ENCODE measurements at places on chromosomes 5 and 9.

- no peak for DNase-seq
Measured at GRCh38 chr9:120259100-120259499, 320.9 kb downstream of the CDK5RAP2 start.

GRCh38 chr9:123326662-123327093, 29.3 kb upstream of the CRB2 start:
- DNase-seq: no peak

GRCh38 chr5:20360263-20360662, 372.3 kb upstream of the CDH18 start:
- DNase-seq: no peak

DNA sequence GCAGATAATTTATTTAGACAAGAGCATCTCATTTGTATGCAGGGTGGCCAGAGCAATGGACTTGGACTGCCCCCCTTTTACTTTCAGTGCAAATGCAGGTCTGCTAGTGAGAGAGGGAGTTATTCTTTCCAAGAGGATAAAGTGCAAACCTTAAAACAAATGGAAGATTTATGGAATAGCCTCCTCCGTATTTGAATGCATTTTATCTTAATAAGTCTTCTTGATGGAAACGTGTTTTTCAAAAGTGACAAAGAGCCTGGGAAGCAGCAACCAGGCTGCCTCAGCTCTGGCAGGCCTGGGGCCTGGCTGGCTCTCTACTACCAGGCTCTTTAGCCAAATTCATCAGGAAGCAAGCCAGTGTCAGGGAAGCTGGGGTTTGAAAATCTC, 6.8 kb downstream of the NR2F1 start:
- DNase-seq: peak; percentile 32

GRCh38 chr9:118959366-118959765, 409.9 kb downstream of the BRINP1 start:
- DNase-seq: no peak

- peak; percentile 3 for DNase-seq
Measured at GRCh38 chr5:112604732-112605630, 132.7 kb upstream of the APC start.

DNA sequence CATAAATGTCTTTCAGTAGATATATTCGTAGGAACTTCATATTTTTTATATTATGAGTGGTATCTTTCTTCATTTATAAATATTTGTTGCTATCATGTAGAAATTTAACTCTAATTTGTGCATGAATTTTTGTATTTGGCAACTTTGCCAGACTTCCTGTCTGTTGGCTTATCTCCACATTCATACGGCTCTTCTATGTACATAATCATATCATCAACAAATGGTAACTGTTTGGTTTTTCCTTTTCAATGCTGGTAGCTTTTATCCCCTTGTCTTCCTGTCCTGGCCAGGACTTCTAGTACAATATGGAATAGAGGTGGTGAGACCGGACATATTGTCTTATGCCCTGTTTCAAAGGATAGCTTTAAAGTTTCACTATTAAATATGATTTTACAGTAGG, 132.3 kb upstream of the COL5A1 start:
- no peak for DNase-seq

GRCh38 chr5:156526081-156526925, 199.3 kb downstream of the SGCD start:
- no peak for DNase-seq

DNA sequence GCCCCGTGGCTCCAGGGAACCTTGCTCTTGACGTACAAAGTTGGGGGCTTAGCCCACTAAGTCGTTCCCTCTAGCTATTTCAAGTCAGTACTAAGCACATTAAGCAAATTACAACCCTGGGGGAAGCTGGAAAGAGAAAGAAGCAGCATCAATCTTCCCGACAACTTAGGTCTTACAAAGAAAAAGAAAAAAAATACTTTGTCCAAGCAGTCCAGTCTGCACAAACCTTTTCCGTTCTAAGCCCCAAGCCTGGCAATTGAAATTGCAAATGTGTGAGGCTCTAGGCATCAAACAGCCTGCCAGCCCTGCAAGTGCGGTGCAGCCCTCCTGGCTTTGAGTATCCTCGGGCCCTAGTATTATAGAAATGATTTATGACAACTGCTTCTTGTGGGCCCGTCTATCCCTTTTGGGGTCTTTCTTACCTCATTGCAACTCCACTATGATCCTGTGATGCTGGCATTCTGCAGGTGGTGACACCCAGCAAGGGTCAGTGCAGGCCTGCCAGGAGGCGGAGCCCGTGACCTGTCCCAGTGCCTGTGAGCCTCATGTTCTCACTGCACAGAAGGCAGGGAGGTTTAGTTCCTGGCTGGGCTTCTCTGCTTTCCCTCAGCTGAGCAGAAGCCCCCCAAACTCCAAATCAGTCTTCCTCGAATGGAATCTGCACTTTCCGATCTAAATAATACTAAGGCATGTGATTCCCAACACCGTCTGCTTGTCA, 232.3 kb upstream of the IRX2 start:
- no peak for DNase-seq

DNA sequence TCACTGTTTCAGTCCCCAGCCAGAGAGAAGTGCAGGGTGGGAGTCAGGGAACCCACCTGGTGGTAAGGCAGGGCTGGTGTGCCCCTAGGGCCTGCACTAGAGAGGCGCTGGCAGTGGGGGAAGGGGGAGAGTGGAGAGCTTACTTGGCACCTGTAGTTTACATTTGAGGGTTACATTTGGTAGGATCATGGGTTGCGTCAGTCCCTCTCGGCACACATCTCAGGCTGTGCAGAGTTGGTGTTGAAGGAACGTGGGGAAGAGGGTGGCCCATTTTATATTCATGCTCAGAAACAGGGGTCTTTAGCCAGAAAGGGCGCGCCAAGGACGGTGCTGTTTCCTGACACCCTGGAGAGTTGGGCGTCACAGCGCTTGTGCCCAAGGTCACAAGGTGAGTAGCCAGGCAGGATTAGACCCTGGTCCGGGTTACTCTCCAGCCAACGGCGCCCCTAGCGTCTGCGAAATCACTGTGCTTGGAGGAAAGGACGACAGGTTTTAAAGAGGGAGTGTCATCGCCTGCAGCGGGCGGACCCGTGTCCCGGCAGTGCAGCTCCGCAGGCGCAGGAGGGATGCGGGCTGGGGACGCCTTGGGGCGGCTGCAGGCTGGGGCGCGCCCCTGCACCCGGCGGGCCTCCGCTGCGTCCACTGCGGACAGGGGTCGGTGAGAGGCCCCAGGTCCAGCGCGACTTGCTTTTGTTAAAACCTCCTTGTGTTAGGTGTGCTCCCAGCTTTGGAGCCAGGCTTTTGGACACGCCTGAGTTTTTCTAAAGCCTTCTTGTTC, 272.6 kb downstream of the FANCC start:
- DNase-seq: no peak

- peak; percentile 41 for DNase-seq
Measured at GRCh38 chr5:77129391-77129990, 42.4 kb upstream of the ZBED3 start.

DNA sequence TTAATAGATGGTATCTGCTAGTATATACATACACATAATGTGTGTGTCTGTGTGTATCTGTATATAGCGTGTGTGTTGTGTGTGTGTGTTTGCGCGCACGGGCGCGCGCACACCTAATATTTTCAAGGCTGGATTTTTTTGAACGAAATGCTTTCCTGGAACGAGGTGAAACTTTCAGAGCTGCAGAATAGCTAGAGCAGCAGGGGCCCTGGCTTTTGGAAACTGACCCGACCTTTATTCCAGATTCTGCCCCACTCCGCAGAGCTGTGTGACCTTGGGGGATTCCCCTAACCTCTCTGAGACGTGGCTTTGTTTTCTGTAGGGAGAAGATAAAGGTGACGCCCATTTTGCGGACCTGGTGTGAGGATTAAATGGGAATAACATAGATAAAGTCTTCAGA, 757 bp downstream of the FXN start:
- peak; percentile 11 for DNase-seq

DNA sequence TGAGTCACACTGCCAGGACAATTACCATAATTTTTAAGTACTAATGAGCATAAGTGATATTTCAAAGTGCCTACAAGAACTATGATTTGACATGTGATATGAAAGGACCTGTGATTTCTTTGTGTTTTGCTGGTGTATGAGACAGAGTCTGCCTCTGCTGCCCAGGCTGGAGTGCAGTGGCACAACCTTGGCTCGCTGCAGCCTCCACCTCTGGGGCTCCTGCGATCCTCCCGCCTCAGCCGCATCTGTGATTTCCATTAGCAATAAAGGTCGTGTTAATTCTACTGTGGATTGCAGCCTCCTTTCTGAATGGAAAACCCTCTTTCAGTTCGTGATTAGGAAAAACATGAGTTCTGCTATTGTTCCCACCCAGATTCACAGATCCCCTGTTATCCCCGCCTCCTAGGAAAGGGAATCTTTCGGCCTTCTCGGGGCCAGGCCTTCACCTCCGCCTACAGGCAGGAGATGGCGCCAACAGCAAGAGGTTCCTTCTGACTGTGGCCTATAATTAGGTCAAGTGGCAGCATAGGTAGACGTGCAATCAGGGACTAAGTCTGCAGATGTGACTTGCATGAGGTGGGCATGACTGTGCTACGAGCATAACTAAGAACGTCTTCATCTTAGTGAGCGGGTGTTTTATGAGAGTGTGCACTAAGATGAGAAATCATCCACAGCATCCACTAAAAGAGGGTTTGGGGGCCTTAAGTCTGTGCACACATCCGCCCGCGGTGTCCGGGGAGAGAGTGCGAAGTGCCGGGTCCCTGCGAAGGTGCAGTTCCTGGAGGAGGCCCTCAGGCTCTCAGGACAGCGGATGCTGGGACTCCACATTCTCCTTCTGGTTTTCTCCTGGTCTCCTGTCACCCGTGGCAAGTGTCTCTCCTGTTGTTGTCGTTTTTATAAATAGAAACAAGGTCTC, 23.1 kb downstream of the TRIM7 start:
- DNase-seq: peak; percentile 65

GRCh38 chr9:109507421-109507838, 9.3 kb upstream of the PTPN3 start:
- peak; percentile 78 for DNase-seq

GRCh38 chr9:94586316-94586715, 7.3 kb downstream of the FBP2 start:
- no peak for DNase-seq

DNA sequence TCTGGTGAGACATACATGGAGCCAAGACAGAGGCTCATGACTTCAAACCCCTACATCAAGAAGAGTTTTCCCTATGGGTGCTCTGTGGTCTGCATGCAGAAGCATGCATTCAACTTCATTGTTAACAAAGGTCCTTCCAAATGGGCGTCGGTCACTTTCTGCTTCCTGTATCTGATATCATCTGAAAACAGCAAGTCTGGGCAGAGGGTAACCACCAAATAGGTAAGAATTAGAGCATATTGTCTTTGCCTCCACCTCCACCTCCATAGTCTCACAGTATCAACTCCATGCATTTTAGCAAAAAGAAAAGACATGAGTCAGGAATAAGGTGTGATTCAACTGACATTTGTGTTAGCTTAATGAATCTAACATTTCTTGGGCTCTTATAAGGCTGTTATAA, 462.9 kb downstream of the DMRT2 start:
- DNase-seq: no peak

DNA sequence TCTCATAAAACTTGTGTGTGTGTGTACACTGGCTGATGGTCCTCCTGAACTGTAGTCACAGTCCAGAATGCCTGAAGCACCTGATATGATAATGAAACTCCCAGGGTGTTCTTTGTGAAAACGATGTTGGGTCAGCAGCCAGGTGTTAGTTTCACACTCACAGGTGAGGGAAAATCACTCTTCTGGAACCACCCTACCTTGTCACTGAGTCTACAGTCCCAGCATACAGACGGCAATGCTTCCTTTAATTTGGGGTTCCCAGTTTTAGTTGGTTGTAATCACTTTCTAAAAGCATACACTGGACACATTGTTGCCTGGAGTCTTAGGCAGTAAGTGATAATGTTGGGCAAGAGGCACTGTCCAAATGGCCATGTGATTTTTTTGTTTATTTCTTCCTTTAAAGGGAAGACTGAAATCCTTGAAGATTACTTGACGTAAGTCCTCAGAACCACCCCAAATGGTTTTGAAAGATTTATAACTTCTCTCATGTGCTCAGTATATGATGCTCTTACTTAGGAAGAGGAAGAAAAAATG, 18.2 kb upstream of the MGAT1 start:
- DNase-seq: peak; percentile 38

DNA sequence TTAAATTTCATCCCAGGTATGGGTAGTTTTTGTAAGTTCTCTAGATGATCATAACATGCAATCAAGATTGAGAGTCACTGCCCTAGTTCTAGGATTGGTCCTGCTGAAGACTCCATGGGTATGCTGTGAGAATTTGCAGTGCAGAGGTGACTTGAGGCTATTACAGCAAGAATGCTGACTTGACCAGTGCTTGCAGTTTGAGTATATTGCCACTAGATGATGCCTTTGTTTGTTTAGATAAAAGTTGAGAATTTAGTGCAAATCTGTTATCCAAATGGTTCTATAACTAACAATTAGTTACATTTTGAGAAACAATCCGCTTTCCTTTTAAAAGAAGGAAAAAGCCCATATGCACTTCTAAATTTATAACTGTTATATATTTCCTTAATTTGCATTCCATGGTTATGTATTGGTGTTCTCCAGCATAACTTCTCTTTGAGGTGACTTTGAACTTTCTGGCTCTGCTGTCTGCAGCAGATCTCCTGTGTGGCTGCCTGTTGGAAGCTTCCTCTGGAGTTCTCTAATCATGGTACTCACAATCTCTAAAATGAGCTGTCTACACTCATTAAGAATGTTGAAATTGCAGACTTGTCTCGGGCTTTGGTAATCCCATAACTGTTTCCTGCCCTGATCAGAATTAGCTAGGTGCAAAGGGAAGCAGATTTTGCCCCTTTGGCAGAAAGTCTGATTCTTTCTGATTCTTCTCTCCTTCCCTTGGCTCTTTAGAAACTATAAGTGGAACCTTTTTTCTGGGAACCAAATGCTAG, 24.9 kb downstream of the MELK start:
- peak; percentile 71 for DNase-seq

GRCh38 chr5:135013947-135014570, 20.0 kb downstream of the PITX1 start:
- peak; percentile 24 for DNase-seq

GRCh38 chr9:98120476-98120875, 1.5 kb upstream of the TRIM14 start:
- no peak for DNase-seq

DNA sequence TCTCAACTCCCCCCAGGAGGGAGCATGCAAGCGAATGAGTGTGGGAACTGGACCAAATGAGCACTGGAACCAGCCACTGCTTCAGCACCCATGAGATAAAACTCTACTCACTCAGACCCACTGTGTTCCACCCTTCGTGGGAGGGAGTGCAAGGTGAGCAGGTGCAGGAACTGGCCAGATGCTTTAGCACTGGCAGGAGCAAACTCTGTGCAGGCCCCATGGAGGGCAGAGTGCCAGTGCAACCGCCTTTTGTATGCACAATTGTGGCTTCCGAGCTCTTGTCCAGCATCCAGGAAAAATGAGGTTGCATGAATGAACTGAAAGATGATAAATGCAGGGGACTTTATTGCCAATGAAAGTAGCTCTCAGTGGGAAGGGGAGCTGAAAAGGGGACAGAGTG, 67.4 kb upstream of the CCDC112 start:
- no peak for DNase-seq

- DNase-seq: no peak
Measured at GRCh38 chr5:142011572-142012185, 1.1 kb downstream of the GNPDA1 start.

DNA sequence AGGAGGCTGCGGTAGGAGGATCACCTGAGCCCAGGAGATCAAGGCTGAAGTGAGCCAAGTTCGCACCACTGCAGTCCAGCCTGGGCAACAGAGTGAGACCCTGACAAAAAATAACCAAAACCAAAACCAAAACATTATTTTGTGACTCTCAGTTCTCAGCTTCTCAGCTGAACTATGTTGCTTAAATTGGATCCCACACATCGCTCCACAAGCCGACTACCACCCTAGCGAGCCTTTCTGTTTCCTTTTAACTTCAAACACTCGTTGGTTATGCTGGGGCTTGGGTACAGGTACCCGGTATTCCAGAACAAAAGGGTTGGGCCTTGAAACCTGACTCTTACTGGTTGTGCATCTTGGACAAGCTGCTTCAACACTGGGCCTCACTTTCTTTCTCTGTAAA, 3.8 kb upstream of the PTGS1 start:
- DNase-seq: no peak

Data from HCEC 1CT (cell line).